ENCODE measurements at places on chromosomes 16 and 17. TPM values are rescaled to one million over a fixed set of nuclear protein-coding genes. Genes with fewer than 3 reads are reported as not detected.

Gene ZNF469
- total RNA-seq = 0.44 TPM

Gene ZG16
- total RNA-seq = not detected

GRCh38 chr17:42421136-42421506 is 1.9 kb downstream of the CAVIN1 start:
- DNase-seq = no peak

DNA sequence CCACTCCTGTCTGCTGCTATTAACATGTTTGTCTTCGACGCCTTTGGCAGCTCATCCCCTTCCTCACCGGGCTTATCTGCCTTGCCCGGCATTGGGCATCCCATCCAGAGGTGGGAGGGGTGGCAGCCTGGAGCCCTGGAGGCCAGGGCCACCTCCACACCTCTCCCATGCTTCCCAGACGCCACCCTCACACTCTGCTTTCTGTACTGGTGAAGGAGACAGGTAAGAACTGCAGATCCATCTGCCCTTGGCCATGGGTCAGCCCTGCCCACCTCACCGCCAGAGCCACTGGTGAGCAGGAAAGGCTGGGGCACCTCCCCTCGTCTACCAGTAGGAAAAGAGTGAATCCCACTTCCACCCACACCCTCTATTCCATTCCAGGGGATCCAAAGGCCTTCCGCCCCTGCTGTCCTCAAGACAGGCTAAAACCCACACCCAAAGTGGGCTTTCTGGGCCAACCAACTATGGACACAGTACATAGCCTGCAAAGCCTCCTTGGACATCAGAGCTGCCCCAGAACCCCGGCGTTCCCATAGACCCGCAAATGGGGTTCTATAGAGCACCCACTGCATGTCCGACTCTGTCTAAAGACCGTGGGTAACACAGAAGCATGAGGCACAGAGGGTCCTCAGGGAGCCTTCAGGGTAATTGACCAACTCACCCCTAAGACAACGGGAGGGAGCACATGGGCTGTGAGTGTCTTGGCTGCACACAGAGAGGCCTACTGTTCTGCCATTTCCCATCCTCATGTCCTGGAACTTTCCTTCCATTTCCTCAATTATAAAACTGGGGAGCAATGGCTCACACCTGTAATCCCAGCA is 23.4 kb upstream of the RBFOX3 start:
- DNase-seq = no peak
